ENCODE measurements at places on chromosomes 3 and 15.

DNA sequence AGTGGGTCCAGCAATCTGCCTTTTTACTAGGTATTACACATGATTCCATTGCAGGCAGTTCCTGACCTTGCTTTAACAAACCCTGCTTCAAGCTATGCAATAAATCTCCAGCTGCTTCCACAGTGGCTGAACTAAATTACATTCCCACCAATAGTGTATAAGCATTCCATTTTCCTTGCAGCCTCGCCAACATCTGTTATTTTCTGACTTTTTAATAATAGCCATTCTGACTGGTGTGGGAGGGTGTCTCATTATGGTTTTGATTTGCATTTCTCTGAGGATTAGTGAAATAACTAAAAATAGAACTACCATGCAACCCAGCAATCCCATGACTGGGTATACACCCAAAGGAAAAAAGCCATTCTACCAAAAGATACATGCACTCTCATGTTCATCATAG lies 36.4 kb upstream of the DNAJC13 start:
- no peak for DNase-seq

DNA sequence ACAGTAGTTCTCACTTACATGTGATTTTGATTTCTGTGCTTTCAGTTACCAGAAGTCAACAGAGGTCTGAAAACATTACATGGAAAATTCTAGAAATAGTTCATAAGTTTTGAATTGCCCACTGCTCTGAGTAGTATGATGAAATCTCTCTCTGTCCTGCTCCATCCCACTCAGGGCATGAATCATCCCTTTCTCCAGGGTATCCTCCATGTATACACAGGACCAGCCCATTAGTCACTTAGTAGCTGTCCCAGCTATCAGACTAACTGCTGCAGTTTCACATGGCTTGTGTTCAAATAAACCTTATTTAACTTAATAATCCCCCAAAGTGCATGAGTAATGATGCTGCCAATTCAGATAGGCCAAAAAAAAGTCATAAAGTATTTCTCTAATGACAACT lies 38.6 kb downstream of the EPHA3 start:
- DNase-seq, result no peak

DNA sequence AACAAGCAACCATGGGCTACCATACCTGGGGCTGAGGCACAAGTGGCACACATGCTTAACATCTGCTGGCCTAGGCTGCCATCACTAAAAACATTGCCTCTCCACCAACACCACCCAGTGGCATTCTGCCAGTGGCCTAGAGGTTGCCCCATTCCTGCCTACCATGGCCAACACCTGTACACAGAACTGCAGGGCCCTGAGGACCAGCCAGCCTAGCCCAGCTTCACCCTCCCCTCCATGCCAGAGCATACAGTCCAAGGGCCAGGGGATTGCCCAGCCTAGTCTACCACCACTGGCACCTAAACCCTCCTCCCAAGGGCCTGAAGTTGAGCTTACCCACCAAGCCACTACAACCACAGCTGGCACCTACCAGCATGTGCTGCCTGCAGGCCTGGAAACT lies 35.3 kb downstream of the NEK10 start:
- DNase-seq, result no peak

DNA sequence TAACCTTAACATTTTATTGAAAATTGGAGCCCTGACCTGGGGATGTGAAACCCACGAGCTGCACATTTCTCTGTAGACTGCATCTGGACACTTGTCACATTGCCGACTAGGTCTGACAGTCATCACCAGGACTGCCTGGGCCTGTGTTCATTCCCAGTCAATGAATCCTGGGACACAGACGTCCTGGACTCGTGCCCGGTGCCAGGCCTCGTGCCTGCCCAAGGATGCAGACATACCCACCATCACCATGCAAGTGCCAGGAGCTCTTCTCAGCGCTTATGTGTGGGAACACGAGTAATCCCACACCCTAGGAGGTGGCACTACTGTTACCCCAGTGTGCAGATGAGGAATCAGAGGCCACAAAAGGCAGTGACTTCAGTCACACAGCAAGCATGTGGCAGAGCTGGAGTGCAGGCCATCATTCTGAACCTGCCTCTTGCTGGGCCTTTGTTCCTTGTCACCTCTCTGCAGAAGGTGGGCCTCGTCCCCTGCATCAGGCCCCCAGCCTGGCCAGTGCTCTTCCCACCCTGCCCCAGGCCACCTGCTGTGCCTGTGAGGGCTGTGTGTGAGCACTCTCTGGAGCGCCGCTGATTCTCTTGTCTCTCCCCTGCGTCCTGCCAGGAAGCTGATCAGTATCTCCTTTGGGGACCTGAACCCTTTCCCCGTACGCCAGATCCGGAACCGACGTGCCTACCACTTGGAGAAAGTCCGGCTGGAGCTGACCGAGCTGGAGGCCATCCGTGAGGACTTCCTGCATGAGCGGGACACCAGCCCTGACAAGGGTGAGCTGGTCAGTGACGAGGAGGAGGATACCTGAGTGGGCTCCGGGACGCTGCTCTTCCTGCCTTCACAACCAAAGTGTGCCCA lies 58.5 kb downstream of the ADAMTS7 start:
- DNase-seq, result no peak

- DNase-seq, result no peak
These were observed 408.1 kb downstream of the WDR72 start for GRCh38 chr15:53351373-53351772.

- no peak for DNase-seq
These were observed 25.2 kb upstream of the ARF4 start for GRCh38 chr3:57622362-57622761.

DNA sequence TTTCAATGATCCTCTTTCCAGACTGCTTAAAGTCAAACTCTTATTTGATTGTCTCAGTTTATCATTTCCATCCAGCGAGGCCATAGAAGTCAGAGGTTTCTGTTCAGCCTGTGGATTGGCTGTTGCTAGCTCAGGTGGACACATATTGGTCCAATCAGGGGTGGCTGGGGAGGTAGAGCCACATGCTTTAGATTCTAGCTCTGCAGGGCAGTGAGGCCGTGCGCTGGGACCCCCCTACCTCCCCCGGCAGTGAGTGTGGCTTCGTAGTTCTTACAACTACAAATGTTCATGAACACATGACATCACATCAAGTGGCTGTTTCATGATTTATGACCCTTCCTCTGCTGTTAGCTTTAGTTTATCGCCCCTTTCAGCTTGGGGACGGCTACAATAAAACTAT lies 18.0 kb downstream of the APOD start:
- no peak for DNase-seq

- DNase-seq, result no peak
These were observed 92.2 kb upstream of the RAP2B start for GRCh38 chr3:153069598-153070510.

- no peak for DNase-seq
These were observed 30.2 kb upstream of the VPS8 start for GRCh38 chr3:184781801-184782200.

DNA sequence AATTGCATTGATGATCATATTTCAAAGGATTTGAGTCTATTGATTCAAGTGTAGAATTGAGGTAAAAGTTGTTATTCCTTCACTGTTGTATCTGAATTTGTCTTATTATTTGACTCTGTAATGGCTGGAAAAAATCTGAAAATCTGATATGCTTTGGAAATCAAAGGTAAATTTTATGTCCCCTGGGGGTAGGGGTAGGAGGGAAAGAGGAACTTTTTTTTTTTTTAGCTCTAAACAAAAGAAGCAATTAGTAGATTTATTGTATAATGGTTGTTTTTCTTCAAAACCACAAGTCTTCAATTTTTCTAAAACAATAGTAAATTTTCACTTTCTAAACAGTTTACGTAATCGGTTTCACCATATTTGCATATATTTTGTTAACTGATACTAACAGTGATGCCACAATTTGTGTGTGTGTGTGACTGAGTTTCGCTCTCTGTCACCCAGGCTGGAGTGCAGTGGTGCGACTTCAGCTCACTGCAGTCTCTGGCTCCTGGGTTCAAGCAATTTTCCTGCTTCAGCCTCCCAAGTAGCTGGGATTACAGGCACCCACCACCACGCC lies 91.7 kb upstream of the GOLGA6L4 start:
- DNase-seq, result no peak

DNA sequence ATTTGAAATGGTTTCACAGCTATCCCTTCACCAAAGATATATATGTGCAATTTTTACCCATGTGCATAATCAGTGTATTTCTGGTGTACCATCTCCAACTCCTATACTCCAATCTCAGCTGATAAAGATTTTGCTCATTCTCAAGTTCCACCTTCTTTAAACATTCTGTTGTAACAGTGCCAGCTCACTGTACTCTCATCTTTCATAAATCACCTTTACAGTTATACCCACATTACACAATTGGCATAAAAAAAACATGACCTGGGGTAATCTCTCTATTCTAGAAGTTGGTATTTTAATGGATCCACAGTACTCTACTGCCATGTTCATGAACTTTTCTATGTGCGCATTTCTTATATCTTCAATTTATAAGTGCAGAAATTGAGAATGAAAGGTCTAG lies 339.9 kb upstream of the DPH6 start:
- DNase-seq, result no peak

DNA sequence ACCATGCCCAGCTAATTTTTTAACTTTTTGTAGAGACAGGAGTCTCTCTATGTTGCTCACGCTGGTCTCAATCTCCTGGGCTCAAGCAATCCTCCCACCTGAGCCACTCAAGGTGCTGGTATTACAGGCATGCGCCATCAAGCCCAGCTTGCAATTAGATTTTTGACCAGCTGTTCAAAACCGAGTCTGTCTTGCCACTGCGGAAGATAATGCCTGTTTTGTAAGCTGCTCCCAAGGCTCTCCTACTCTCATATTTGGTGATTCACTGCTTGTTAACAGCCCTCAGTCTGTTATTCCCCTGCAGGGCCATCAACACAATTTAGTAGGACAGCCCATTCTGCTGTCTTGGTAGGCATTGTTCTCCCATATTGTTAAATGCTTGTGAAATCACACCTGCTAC lies 17.8 kb upstream of the MCCC1 start:
- DNase-seq, result no peak

GRCh38 chr3:45011756-45012508 lies 14.2 kb upstream of the CLEC3B start:
- DNase-seq, result no peak

DNA sequence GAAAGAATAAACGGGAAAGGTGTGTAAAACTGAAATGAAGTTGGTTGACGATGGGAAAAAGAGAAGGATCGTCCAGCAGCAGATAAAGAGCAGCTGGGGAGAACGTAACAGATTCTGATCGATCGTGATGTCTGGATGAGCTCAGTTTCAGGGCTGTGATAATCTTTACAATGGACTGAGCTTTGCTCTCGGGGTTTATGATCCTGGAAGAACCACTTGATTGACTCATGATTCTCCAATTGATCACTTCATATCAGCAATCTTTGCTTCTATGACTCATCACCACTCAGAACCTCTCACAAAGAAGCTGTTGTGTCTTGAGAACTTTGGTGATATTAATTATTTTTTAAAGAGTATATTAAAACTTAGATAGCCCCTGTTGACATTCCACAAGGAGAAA lies 690.7 kb downstream of the TUSC7 start:
- DNase-seq, result no peak

DNA sequence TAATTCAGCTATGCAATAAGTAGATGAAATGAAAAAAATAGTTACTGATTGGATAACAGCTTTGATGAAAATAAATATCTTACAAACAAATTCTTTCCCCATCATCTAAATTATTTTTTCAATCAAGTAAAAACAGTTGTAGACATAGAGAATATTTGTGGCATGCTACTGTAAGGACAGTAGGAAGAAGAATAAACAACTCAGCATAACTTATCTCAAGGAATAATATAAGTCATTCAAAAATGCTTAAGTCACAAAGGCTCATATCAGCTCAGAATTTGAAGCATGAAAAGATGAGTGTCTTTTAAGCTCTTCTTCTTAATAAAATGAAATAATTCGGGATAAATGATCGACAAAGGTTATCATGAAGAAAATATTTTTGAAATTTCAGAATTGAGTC lies 1029.0 kb downstream of the ROBO1 start:
- DNase-seq, result no peak

- DNase-seq, result no peak
These were observed 37.9 kb downstream of the FNDC3B start for GRCh38 chr3:172077197-172077757.

DNA sequence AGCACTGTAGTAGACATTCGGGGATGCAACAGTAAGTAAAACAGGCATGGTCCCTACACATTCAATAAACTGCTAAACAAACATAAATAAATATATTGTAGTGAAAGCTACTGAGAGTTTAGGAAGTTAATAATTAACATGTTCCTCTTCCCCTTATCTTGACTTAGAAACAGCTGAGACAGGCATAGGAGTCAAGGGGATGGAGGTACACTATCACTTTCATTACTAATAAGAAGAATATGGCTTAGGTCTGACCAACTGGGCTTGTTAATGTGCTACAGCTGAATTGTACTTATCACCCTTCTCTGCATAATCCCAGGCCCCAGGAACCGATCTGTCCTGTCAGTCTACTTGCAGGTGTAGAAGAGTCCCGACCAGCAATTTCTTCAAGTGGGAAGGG lies 116.3 kb upstream of the DAZL start:
- no peak for DNase-seq

- DNase-seq, result no peak
These were observed 111.9 kb downstream of the SNRPN start for GRCh38 chr15:25066708-25067107.

DNA sequence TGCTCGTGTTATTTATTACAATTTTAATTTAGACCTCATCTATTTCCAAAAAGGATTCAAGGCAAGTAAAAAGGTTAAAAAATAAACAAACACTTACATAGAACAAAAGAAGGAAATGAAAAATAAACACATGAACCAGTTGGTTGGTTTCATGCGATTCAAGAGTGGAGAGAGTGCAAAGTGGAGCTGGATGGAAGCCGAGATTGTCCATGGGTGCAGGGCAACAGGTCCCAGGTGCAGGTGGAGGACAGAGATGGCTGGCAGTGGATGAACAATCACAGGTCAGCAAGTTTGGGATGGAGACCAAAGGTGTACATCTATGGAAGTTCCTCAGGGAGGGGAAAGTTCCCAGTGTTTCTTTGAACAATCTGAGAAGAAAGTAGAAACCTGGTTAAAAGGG lies 11.6 kb upstream of the SEMA5B start:
- DNase-seq, result no peak

GRCh38 chr3:15659254-15659975 lies 57.9 kb downstream of the BTD start:
- no peak for DNase-seq

- no peak for DNase-seq
These were observed 151.7 kb downstream of the NR1D2 start for GRCh38 chr3:24096695-24097290.

DNA sequence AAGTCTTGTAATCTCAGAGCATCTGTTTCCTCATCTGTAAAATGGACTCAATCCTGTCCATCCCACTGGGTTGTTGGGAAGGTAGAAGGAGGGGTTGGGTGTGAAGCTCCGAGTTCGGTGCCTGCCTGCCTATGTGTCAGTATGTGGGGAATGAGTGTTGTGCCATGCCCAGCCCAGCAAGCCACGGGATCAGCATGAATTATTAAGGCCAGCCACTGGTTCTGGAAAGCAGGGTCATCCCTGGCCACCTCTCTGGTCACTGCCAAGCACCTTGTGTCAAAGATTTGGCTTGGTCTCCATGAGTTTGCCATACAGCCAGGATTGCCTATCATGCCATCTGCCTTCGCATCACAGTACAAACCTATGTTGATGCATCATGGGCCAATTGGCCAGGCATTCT lies 11.5 kb downstream of the TM6SF1 start:
- DNase-seq, result no peak

Data from activated T-cell treated with anti-CD3 and anti-CD28 coated beads for 4 hours (primary cell).